Suppressor macrophage (primary cell): ENCODE measurements at places on chromosomes 5 and 9.

DNA sequence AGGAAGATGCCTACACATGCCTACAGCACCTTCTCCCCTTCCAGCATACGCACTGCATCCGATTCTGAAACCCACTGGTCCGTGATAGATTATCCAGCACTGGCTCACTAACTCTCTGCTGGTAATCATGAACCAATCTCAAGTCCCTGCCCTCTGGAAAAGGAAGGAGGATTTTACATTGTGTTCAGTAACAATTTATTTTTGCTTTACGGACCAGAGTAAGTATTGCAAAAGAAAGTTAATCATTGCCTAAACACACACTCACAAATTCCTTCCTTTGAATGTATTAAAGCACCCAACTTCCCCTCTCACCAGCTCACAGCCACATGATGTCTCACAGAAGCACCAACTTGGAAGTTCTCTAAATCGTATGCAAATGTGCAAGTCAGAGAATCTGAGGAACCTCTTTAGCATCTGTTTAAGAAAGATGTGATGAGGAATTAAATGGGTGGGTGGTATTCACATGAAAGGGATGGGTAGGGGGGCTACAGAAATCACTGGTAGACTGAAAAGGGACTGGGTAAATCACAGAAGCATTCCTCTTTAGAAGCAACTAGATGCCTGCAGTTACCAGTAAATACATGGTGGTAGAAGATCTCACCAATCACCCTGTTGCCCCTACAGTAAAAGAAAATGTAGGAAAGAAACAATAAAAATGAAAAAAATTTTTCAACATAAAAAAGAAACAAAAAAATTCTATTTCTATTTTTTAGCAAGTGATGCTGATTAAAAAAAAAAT is 8.4 kb downstream of the GNAQ start:
- peak; percentile 83 for DNase-seq

DNA sequence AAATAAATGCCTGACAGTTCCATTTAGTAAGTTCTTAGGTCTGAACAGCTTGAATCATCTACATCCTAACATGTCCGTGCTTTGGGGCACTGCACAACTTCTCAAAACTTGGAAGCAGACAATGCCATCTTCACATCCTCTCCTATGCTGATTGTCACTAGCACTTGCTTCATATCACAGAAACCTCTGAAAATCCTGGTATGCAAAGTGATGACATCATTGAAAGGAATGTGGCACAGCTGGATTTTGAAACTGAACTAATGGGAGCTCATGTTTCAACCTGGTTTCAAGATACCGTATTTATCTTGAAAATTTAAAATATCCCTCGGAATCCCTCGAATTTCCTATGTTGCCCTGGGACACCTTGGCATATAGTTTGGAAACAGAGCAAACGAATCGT is 490.2 kb upstream of the DAP start:
- no peak for DNase-seq

DNA sequence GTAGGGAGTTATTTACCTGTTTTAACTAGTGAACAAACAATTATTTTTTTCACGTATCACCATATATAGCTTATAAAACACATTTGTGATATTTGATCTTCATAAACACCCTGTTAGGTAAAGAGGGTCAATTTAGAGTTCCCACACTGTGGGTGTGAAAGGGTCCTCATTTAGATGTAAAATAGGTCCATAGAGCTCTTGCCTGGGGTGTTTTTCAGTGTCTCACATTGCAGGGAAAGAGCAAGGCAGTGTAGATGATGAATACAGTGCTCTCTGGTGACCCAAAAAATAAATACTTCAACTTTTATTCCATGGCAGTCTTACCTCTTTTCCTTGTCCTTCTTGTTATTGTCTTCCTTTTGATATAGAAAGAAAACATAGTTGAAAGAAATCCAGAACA is 403.2 kb upstream of the SGCD start:
- no peak for DNase-seq

- DNase-seq, result no peak
These were observed 64.4 kb upstream of the DNAH5 start for GRCh38 chr5:14008819-14009311.

DNA sequence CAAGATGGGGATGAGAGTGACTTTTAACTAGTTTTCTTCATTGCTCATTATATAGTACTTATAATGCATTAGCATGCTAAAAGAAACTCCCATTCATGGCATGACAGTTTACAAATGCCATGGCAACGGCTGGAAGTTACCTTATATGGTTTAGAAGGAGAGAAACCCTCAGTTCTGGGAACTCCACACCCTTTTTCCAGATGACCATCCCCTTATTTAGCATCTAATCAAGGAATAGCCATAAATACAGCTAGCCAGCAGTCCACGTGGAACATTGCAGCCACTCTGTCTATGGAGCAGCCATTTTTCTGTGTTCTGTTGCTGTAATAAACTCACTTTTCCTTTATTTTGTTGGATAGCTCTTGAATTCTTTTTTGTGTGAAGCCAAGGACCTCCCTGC is 1137.8 kb downstream of the CDH18 start:
- no peak for DNase-seq

DNA sequence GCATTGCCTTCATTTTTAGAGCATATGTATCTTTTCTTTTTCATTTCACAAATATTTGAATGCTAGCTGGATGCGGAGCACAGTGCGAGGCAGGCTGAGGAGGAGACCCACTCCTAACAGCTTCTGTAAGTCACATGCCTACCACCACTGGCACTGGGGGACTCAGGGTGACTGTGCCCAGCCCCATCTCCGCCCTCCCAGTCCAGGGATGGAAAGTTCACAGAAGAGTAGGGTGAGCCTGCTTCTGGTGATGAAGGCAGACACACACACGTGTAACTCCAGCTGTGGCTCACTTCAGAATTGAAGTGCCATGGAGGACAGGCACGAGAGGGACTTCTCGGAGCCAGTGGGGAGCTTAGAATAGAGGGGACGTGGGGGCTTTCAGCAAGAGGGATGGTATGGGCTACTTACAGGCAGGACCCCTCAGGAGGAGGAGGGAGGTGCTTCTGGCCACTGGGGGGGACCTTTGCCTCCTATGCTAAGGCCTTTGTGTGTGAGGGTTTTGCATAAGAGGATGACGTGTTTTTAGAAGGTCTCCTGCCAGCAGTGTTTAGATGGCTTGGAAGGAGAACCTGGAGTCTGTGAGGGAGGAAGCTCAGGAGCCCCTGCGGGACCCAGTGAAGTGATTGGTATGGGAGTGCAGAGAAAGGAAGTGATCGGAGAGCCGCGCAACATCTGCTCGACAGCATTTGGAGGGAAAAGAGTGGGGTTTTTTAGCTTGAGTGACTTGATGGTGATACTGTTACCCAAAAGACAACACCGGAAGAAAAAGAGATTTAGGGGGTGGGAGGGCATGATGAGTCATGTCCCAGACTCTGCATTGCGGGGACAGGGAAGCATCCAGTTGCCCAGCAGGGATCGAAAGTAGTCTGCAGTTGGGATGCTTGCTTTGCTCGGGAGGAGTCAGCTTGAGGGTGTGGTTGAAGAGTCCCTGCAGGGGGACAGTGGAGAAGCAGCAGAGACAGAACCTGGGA is 163.5 kb upstream of the OTULINL start:
- DNase-seq, result no peak

GRCh38 chr5:151085517-151086041 is 4.7 kb upstream of the TNIP1 start:
- peak; percentile 53 for DNase-seq

DNA sequence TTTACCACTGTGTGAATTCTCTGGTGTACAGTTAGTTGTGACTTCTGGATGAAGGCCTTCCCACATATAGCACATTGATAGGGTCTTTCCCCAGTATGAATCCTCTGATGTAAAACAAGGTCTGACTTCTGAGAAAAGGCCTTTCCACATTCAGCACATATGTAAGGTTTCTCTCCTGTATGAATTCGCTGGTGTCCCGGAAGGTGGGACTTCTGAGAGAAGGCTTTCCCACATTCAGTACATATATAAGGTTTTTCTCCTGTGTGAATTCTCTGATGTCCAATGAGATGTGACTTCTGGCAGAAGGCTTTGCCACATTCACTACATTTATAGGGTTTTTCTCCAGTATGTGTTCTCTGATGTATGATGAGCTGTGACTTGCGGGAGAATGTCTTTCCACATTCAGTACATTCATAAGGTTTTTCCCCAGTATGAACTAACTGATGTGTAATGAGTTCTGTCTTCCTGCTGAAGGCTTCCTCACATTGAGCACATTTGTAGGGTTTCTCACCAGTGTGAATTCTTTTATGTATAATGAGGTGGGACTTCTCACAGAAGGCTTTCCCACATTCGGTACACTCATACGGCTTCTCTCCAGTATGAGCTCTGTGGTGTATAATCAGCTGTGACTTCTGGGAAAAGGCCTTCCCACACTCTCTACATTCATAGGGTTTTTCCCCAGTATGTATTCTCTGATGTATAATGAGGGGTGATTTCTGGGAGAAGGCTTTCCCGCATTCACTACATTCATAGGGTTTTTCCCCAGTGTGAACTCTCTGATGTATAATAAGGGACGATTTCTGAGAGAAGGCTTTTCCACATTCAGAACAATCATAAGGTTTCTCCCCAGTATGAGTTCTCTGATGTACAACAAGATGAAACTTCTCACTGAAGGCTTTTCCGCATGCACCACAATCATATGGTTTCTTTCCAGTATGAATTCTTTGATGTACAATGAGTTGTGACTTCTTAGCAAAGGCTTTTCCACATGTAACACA is 9.1 kb downstream of the ZNF300 start:
- no peak for DNase-seq

GRCh38 chr9:38700695-38701094 is 19.2 kb downstream of the FAM240B start:
- DNase-seq, result no peak

- no peak for DNase-seq
These were observed 84.5 kb downstream of the PCSK1 start for GRCh38 chr5:96348536-96348935.

GRCh38 chr5:159566832-159567231 is 236.5 kb upstream of the IL12B start:
- no peak for DNase-seq

GRCh38 chr5:88665750-88666215 is 217.2 kb downstream of the MEF2C start:
- no peak for DNase-seq

DNA sequence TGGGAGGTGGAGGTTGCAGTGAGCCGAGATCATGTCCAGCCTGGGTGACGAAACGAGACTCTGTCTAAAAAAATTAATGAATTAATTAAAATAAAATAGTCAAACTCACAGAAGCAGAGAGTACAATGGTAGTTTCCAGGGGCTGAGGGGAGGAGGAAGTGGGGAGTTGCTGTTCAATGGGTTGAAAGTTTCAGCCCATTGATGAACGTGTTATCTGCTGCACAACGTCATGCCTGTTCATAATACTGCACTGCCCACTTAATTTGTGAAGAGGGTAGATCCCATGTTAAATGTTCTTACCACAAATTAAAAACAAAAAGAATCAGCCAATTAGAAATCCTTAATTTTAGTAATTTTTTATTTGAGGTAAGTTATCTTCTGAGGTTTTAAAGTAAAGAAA is 16.4 kb upstream of the RUFY1 start:
- DNase-seq, result no peak

GRCh38 chr9:105978826-105979225 is 284.5 kb downstream of the TMEM38B start:
- DNase-seq, result no peak

DNA sequence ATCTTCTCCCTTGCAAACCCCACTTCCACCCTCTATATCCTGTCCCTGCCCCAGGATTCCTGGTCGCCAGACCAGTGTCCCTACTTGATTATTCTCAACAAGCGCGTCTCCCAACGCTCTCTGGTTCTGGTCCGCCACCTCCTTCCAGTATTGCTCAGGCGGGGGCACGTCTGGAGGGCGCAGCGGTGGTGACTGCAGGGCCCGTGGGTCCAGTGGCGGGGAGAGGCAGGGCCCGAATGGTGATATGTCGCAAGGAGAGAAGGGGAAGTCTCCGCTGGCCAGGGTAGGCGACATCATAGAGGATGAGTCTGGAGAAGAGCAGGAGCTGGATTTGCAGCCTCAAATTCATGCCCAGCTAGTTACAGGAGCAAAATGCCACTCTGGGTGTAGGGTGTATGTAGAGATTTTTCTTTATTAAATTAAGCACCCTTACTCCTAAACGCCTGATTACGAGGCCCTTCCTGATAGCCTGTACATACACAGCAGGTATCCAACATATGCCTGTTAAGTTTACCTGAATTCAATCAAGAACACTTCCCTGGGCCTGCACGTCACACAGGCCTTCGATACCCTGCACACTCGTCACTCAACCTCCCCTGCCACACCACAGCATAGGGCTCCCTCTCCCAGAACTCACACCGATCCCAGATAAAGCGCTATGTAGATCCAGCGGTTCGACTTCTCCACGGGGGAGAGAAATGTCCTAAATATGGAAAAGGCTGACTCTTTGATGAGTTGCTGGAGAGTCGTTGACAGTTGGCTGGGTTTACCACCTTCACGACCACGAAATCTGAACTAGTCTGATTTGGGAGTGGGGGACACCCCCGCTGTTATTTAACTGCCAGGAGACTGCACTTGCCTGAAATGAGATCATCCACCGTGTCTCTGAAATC is 4.8 kb downstream of the MCIDAS start:
- DNase-seq, result peak; percentile 58

DNA sequence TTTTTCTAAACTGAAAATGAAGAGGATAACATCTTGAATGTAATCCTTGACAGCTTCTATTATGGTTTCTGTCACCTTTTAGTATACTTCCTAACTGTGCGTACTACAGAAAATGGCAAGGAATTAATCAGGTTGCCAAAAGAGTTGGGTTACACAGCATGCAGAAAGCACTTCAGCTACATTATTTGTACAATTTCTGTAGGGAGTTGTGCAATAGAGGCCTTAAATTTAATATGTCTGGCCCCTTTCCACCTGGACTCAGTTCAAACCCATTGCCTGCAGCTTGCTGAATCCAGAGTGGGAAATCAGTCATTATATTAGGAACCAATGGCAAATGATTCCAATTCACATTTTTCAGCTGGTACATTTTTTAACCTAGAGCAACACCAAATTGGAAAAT is 549.7 kb downstream of the CSNK1G3 start:
- no peak for DNase-seq

- no peak for DNase-seq
These were observed 801.6 kb downstream of the KCTD16 start for GRCh38 chr5:144972317-144972716.

GRCh38 chr5:84069608-84070179 is 315.0 kb downstream of the EDIL3 start:
- DNase-seq, result no peak

- DNase-seq, result peak; percentile 61
These were observed 11.8 kb downstream of the SUB1 start for GRCh38 chr5:32597041-32597629.
